ENCODE measurements at places on chromosomes 4 and X. TPM values are rescaled to one million over a fixed set of nuclear protein-coding genes. Genes with fewer than 3 reads are reported as not detected.

- H3K27ac ChIP-seq, result no peak overlapping the region
- no peak for DNase-seq
- H3K4me3 ChIP-seq, result no peak overlapping the region
- H3K36me3 ChIP-seq, result no peaks in the 10 kb centered on the region
- no peaks in the 10 kb centered on the region for H3K27me3 ChIP-seq
Observed at GRCh38 chr4:118973295-118973694, 84.6 kb downstream of the SYNPO2 start.

- H3K27ac ChIP-seq, result no peak overlapping the region
- H3K36me3 ChIP-seq, result no peaks in the 10 kb centered on the region
- H3K4me1 ChIP-seq, result no peaks in the 10 kb centered on the region
- H3K27me3 ChIP-seq, result no peaks in the 10 kb centered on the region
- H3K4me3 ChIP-seq, result no peak overlapping the region
- DNase-seq, result no peak
Observed at GRCh38 chrX:22171287-22172060, 101.2 kb upstream of the CBLL2 start.

GRCh38 chrX:154715825-154716224 is 35.1 kb downstream of the GAB3 start:
- H3K36me3 ChIP-seq, result peaks cover 14% of the 10 kb centered on the region
- H3K27ac ChIP-seq, result no peak overlapping the region
- H3K4me1 ChIP-seq, result peaks cover 11% of the 10 kb centered on the region
- no peak overlapping the region for H3K4me3 ChIP-seq
- no peak for DNase-seq

GRCh38 chrX:6228720-6229119 is at the start of gene NLGN4X:
TSS of gene NLGN4X (minus strand) at chrX:6228867. CDS start at chrX:6151466, 77,401 bp downstream.
- H3K36me3 ChIP-seq, result no peaks in the 10 kb centered on the region
- H3K27me3 ChIP-seq, result peaks cover 13% of the 10 kb centered on the region
- H3K4me1 ChIP-seq, result no peaks in the 10 kb centered on the region
- no peak within 1 kb of the TSS for H3K27ac ChIP-seq
- H3K4me3 ChIP-seq, result peak within 1 kb of the TSS; percentile 67

DNA sequence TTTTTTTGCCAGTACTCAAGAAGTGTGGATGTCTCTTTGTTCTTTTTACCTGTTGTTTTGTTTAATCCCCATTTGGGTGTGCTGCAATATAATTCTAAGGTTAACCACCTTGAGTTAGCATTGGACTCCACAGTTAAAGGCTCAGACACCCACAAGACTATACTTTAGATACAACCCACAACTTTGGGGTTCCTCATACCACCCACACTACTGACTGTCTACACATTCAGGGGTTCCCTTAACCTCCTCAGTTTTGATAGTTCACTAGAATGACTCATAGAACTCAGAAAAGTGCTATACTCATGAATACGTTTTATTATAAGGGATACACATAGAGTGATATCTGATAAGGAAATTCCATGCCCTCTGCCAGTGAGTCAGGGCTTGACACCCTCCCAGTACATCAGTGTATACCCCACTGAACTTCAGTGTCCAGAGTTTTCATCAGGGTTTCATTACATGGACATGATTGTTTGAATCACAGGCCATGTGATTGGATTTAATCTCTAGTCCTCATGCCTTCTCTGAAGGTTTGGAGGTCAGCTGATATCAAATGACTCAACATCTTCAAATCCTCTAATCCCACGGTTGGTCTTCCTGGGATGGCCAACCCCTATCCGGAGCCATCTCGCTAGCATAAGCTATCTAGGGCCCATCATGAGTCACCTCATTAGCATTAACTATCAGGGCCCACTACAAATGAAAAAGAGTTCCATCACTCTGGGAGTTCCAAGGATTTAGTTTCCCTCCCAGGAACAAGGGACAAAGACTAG is 357.7 kb upstream of the EMCN start:
- no peaks in the 10 kb centered on the region for H3K4me1 ChIP-seq
- H3K36me3 ChIP-seq, result no peaks in the 10 kb centered on the region
- no peak overlapping the region for H3K4me3 ChIP-seq
- no peaks in the 10 kb centered on the region for H3K27me3 ChIP-seq

HS3ST1 gene
- 0.23 TPM for total RNA-seq

EMCN gene
- not detected for total RNA-seq

DNA sequence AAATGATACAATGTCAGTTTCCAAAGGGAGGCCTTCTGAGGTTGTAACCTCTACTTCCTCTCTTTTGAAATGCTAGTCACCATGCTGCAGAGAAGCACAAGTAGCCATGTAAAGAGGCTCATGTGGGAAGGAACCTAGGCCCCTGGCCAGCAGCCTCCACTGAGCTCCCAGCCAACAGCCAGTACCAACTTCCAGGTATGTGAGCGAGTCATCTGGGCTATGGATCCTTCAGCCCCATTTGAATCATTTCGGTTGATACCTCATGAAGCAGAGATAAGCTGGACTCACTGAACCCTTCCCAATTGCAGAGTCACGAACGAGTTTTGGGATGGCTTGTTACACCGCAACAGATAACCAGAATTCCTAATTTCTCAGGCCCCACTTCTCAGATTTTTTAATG is 187.0 kb upstream of the LDB2 start:
- DNase-seq, result no peak
- H3K27me3 ChIP-seq, result peaks cover 2% of the 10 kb centered on the region
- H3K36me3 ChIP-seq, result no peaks in the 10 kb centered on the region
- H3K4me3 ChIP-seq, result no peak overlapping the region
- no peak overlapping the region for H3K27ac ChIP-seq

SHROOM4 gene
- total RNA-seq, result 0.07 TPM

DNA sequence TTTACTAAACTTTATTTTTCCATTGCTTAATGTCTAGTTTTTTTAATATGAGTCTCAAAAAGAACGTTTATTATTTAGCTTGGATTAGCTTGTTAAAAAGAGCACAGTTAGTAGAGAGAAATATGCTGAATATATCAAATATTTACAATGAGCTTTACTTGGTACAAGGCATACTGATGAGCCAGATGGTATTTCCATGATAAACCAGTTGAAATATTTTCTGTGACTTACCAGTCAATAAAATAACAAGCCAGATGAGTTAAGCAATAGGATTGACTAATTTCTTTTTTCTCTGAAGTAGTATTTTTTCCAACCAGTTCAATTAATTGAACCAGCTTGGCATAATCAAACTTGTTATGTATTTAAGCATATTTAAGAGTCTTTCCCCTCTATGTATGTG is 134.1 kb downstream of the KLHL34 start:
- no peak overlapping the region for H3K27ac ChIP-seq
- H3K36me3 ChIP-seq, result no peaks in the 10 kb centered on the region
- DNase-seq, result no peak
- H3K4me1 ChIP-seq, result no peaks in the 10 kb centered on the region
- no peaks in the 10 kb centered on the region for H3K27me3 ChIP-seq

DNA sequence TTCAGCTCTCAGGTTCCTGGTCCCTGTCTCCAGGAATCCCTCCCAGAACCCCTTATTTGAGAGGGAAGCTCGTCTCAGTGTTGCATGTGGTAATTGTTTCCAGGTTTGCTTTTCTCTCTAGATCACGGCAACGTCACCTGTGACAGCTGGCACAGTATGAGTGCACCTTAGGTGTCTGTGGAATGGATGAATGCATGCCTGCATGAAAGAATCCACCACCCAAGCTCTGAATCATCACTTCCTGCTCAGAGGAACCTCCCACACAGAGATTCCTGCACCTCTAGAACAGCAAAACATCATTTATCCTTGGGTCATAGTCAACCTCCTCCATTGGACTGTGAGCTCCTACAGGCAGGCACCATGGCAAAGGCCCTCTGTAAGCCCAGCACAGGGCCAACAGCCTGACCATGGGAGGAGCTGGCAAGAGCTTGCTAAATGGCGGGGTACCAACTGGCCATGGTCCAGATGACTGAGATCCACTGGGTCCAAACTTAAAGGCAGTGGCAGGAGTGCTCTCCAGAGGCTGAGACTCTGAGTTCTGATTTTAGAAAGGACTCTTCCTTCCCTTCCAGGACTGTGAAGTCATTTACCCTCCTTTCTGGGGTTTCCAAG is 116.2 kb downstream of the SLC2A9 start:
- peaks cover under 1% of the 10 kb centered on the region for H3K27me3 ChIP-seq
- no peak for DNase-seq
- no peak overlapping the region for H3K4me3 ChIP-seq
- H3K27ac ChIP-seq, result no peak overlapping the region
- H3K36me3 ChIP-seq, result no peaks in the 10 kb centered on the region

DNA sequence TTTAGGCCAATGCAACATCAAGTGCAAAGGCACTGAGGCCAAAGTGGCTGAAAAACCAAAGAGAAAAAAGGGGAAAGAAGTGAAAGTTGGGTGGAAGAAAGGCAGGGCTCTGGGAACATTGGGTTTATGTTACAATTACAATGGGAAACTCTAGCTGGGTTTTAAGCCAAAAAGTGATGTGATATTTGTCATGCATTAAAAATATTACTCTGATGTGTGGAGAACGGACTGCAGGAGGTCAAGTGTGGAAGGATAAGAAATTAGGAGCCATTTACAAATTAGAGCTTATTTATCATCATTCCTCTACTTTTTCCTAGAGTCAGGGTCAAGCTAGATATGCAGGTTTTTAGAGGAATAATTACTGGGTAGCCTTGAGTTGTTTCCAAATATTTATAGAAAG is 516.8 kb downstream of the INPP4B start:
- no peaks in the 10 kb centered on the region for H3K36me3 ChIP-seq
- no peaks in the 10 kb centered on the region for H3K27me3 ChIP-seq
- no peak for DNase-seq
- peaks cover 7% of the 10 kb centered on the region for H3K4me1 ChIP-seq

DNA sequence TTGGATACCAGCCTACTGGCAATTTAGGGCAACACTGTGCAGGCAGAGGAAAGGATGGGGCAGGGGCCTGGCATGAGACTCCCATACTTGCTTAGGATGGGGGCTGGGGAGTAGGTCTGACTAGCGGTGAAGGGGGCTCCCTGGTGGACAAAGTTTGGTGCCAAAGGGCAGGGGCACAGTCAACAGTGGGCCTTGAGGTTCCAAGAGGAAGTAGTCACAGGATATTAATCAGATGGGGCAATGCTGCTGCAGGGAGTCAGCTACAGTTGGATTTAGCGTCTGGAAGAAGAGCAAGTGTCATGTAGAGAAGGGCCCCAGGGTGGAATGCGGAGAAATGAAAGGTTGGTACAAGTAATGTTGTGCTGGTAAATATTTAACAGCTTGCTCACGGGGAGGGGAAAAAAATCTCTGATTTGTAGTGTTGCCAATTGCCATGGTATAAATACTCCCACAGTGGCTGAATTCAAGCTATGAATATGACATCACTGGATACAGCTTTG is 139.4 kb downstream of the PJA1 start:
- H3K27ac ChIP-seq, result no peak overlapping the region
- DNase-seq, result no peak
- no peaks in the 10 kb centered on the region for H3K4me1 ChIP-seq
- H3K36me3 ChIP-seq, result no peaks in the 10 kb centered on the region
- H3K4me3 ChIP-seq, result no peak overlapping the region
- H3K27me3 ChIP-seq, result no peaks in the 10 kb centered on the region

DNA sequence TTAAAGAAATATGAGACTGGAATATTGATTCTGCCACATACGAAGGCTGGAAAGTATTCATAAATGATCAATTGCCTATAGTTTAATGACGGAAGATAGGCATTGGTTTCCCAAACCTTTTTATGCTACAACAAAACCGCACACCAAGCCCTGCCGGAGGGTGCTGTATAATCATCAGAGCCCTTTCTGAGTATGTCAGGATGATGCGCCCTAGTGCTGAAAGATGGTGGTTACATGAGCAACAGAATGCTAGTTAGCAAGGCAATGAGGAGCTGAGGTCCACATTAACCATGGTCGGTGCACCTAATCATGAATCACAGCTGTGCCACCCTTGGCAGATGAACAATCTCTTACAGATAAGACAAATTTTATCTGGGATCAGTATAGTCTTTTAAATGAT is 491.1 kb downstream of the PACRGL start:
- H3K4me3 ChIP-seq, result no peak overlapping the region
- no peak for DNase-seq
- H3K27me3 ChIP-seq, result no peaks in the 10 kb centered on the region
- no peaks in the 10 kb centered on the region for H3K36me3 ChIP-seq

- no peaks in the 10 kb centered on the region for H3K36me3 ChIP-seq
- no peak overlapping the region for H3K27ac ChIP-seq
- H3K4me3 ChIP-seq, result no peak overlapping the region
- H3K27me3 ChIP-seq, result no peaks in the 10 kb centered on the region
Observed at GRCh38 chr4:104906276-104906675, 240.4 kb upstream of the TET2 start.

GRCh38 chr4:23878912-23879732 is 10.7 kb downstream of the PPARGC1A start:
- H3K36me3 ChIP-seq, result no peaks in the 10 kb centered on the region
- no peak overlapping the region for H3K27ac ChIP-seq
- no peak for DNase-seq
- H3K4me3 ChIP-seq, result no peak overlapping the region

GRCh38 chr4:125663896-125664767 is 349.4 kb downstream of the FAT4 start:
- H3K4me3 ChIP-seq, result no peak overlapping the region
- no peak for DNase-seq
- no peaks in the 10 kb centered on the region for H3K27me3 ChIP-seq
- H3K27ac ChIP-seq, result no peak overlapping the region
- H3K36me3 ChIP-seq, result no peaks in the 10 kb centered on the region

GRCh38 chr4:7607156-7607910 is 172.6 kb upstream of the PSAPL1 start:
- no peaks in the 10 kb centered on the region for H3K36me3 ChIP-seq
- no peak overlapping the region for H3K4me3 ChIP-seq
- no peak overlapping the region for H3K27ac ChIP-seq
- no peak for DNase-seq
- H3K4me1 ChIP-seq, result no peaks in the 10 kb centered on the region

GRCh38 chrX:150185766-150186165 is 177.4 kb upstream of the MAMLD1 start:
- H3K4me3 ChIP-seq, result no peak overlapping the region
- no peak for DNase-seq
- no peaks in the 10 kb centered on the region for H3K27me3 ChIP-seq
- H3K27ac ChIP-seq, result no peak overlapping the region

GRCh38 chr4:10186228-10187214 is 69.9 kb upstream of the WDR1 start:
- H3K4me1 ChIP-seq, result no peaks in the 10 kb centered on the region
- no peaks in the 10 kb centered on the region for H3K36me3 ChIP-seq
- H3K4me3 ChIP-seq, result no peak overlapping the region
- no peak overlapping the region for H3K27ac ChIP-seq

- DNase-seq, result no peak
- no peaks in the 10 kb centered on the region for H3K36me3 ChIP-seq
- no peaks in the 10 kb centered on the region for H3K4me1 ChIP-seq
- H3K27me3 ChIP-seq, result peaks cover 8% of the 10 kb centered on the region
Observed at GRCh38 chr4:185583813-185584212, 48.5 kb upstream of the PDLIM3 start.

- no peak for DNase-seq
- no peak overlapping the region for H3K4me3 ChIP-seq
- no peak overlapping the region for H3K27ac ChIP-seq
- H3K36me3 ChIP-seq, result no peaks in the 10 kb centered on the region
- peaks cover 48% of the 10 kb centered on the region for H3K27me3 ChIP-seq
- H3K4me1 ChIP-seq, result peaks cover 26% of the 10 kb centered on the region
Observed at GRCh38 chr4:6341696-6342095, 72.0 kb downstream of the WFS1 start.
